ENCODE measurements at places on chromosomes 2 and 18.

DNA sequence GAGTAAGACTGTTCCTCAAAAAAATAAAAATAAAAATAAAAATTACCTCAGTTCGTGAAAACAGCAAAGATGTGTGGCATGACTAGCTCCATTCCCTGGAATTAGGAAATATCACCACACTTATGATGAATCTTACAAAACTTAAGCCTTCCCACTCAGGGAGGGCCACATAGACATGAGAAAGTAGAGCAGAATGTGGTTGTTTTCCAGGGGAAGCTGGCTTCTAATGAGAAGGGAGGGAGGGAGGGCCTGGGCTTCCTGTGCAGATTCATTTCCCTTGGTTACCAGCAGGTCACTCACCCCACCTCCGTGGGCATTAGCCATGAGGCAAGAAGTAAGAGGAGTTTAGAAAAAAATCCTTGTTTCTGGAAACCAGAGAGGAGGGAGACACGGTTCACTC is 95.9 kb upstream of the RMDN2 start:
- no peak for DNase-seq

- DNase-seq = no peak
These were observed 789.6 kb downstream of the RNF144A start for GRCh38 chr2:7706791-7707190.

GRCh38 chr2:38440655-38441054 is 63.6 kb upstream of the ATL2 start:
- DNase-seq = no peak

GRCh38 chr18:62437235-62438017 is 85.4 kb upstream of the ZCCHC2 start:
- DNase-seq = no peak

GRCh38 chr18:76507830-76508385 is 12.9 kb upstream of the ZNF516 start:
- DNase-seq = no peak

- DNase-seq = peak; percentile 47
These were observed 86.5 kb downstream of the UXS1 start for GRCh38 chr2:106107509-106108131.

GRCh38 chr2:10042301-10043161 is 819 bp upstream of the KLF11 start:
- peak; percentile 37 for DNase-seq

DNA sequence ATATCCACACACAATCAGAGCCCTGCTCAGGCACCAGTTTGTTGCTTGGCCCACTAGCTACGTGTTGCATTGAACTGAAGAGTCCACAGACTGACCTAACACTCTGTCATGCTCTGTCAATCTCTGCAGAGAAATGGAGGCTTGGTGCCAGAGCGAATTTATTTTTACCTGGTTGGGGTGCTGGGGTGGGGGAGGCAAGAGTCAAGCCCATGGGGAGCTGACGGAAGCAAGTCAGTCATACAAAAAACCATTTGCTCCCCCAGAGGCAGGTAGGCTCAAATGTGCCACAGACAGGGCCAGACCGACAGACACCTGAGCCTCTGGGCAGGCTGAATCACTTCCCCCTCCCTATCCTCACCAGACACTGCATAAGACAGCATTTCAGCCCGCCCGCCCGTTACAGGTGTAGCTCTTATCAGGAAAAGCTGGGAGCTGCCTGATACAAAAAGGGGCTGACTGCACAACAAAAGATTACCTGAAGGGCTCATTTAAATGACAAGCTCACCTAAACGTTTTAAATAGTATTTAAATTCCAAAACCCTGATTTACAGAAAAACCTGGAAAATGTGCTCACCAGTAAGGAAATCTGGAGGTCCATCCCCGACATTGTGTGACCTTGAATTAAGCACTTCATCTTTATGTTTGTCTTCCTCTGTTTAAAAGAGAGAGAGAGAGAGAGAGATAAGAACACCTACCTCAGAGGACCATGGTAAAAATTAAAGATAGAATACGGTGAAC is 2.1 kb upstream of the PCBP1 start:
- peak; percentile 74 for DNase-seq

GRCh38 chr18:10018289-10018688 is 104.5 kb downstream of the VAPA start:
- no peak for DNase-seq

DNA sequence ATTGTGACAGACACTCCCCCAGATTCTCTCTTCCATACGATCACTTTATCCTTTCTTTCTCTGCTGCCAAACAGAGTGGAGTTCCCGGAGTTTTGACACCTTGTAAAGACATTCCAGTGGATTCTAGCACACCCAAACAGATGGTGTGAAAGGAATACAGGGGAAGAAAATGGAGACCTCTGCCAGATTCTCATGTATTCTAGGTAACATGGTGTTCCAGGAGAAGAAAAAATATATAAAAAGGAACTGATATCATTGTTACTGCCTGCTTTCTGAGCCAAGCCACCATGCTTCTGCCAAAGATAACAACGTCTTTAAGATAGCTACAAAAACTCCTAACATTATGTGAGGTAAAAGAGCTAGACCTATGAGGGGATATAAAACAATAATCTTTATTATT is 136.5 kb downstream of the TXNL1 start:
- DNase-seq = no peak

DNA sequence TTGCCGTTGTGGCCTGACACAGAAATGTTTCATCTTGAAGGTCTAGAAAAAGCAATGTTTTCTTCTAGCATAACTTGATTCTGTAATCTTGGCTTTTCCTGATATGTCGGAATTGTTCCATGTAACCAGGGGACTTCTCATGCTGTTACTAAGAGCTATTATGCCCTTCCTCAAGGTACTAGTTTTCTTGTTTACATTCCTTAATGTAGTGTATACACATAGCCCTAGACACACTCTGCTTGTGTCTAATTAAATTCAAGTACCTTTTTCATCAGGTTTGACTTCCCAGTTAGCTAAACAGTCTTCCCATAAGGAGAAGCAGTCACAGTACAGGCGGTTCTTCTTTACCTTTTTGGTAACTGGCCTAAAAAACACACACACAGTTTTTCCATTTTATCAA is 122.8 kb upstream of the MSH6 start:
- no peak for DNase-seq

- peak; percentile 65 for DNase-seq
These were observed 947 bp downstream of the ITSN2 start for GRCh38 chr2:24359129-24360049.

GRCh38 chr2:65706411-65706810 is 274.0 kb upstream of the SPRED2 start:
- no peak for DNase-seq

GRCh38 chr18:44036501-44036900 is 644.2 kb upstream of the SETBP1 start:
- no peak for DNase-seq

- DNase-seq = no peak
These were observed 53.4 kb downstream of the AAK1 start for GRCh38 chr2:69589973-69590652.

GRCh38 chr18:24187689-24188088 is 48.8 kb downstream of the CABYR start:
- no peak for DNase-seq

DNA sequence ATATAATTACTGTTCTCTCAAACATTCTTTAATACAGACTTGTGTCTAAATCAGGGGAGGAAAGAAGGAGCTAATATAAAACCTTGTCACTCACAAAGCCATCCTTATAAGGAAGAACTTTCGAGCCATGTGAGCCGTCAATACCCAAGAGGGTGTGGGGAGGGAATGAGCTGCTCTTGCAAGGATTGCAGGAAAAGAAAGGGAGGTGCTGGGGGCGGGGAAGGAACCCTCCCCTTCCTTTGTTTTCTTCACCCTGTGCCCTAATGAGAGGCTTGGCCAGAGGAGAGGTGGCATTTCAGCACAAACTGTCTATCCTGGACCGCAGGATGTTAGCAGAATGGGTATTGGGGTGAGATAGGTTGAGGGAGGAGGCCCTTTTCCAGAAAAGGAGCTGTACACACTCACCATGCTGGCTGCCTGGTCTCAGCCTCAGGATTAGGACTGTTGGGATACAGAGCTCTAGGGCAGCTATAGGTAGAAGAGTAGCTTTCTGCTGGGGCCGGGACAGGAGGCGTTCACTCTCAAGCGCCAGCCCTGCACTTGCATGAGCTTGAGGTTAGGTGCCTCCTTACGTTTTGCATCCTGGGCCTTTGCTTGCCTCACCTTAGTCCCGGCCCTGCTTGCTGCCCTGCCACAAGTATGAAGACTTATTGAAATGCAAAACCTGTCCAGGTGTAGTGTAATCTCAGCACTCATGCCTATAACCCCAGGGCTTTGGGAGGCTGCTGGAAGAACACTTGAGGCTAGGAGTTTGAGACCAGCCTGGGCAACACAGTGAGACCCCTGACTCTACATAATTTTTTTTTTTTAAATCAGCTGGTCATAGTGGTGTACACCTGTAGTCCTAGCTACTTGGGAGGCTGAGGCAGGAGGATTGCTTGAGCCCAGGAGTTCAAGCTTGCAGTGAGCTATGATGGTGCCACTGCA is 190.5 kb downstream of the LOXHD1 start:
- no peak for DNase-seq

DNA sequence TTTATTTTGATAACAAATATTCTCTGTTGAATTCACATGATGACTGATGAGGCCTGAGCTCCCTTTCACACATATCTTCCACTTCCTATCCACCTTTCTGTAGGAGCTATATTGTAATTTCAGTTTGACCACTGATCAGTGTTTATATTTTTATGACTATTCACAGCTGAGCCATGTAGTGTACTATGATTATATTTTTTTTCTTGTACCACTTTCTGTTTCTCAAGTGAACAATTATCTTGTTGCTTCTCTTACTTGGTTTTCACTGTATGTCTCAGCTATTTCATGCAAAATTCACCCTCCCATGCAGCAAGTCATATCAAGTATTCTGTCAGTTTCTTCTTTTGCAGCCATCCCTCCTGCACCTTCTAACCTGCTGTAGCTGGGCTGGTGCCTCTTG is 78.4 kb downstream of the TMEM247 start:
- no peak for DNase-seq

- no peak for DNase-seq
These were observed 149.3 kb upstream of the HAAO start for GRCh38 chr2:42941633-42942176.

- no peak for DNase-seq
These were observed 283.1 kb upstream of the CHAC2 start for GRCh38 chr2:53484531-53484930.

- no peak for DNase-seq
These were observed 170.1 kb downstream of the MEIS1 start for GRCh38 chr2:66604976-66605375.

GRCh38 chr18:46680784-46681695 is 24.0 kb upstream of the LOXHD1 start:
- no peak for DNase-seq

DNA sequence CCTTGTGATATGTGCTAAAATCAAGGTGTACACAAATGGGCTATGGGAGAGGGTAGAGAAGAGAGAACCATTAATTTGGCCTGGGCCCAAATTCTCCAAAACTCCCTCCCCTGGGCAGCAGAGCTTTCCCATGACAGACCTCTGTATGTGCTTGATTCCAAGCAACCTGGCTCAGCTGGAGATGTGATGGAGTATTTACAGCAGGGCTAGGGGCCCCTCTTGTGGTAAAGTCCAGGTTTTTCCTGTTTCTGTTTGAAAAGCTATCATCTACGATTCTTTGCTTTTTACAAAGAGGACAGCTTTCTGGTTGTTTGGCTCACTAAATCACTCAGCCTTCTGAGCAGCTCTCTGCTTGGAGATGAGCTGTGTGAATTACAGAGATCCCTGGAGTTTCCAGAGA is 40.3 kb downstream of the KCNS3 start:
- DNase-seq = no peak

- no peak for DNase-seq
These were observed 320.6 kb downstream of the LPIN1 start for GRCh38 chr2:12066986-12067385.

GRCh38 chr2:215386566-215386965 is 49.3 kb downstream of the FN1 start:
- no peak for DNase-seq

DNA sequence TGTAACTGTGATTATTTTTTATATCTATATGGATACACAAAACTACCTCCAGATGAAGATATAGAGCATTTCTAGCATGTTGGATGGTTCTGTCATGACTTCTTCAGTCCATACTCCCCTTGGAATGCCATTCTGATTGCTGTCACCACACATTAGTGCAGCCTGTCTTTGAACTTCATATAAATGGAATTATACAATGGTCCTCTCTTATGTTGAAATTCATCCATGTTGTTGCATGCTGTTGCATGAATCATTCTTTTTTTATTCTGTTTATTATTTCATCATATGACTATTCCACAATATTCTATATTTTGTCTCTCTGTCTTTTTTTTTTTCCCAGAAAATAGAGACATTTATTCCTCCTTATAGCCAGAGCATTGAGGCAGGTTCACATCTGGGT is 74.1 kb downstream of the OSBPL6 start:
- DNase-seq = no peak

DNA sequence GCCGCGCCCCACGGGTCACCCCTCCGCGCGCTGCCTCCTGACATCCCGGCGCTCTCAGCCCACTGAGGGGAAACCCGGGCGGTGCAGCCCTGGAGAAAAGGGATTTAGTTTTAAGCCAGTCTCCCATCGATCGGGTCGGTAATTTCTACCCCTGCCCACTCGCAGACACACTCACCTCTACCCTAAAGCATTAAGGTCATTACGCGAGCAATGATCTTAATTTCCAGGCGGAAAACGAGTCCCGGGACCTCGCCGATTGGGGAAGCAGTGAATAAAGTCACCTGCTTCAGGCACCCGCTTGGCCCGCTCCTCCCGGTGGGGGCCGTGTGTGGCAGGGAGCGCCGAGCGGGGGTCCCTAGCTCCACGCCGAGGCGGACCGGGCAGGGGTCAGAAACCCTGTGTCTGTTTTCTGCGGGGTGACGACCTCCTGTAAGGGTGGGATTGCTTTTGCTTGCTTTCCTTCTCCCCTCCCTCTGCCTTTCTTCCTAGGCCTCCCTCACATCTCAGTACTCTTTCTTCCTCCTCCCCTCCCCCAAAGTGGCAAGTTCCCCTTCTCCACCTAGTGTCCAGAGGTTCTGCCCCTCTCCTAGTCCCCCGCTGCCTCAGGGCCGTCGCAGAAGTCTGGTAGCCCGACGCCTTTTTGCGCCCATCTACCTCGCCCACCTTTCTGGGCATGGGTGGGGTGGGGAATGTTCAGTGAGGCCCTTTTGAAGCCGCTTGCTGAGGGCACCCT is 142.6 kb downstream of the MEIS1 start:
- no peak for DNase-seq

DNA sequence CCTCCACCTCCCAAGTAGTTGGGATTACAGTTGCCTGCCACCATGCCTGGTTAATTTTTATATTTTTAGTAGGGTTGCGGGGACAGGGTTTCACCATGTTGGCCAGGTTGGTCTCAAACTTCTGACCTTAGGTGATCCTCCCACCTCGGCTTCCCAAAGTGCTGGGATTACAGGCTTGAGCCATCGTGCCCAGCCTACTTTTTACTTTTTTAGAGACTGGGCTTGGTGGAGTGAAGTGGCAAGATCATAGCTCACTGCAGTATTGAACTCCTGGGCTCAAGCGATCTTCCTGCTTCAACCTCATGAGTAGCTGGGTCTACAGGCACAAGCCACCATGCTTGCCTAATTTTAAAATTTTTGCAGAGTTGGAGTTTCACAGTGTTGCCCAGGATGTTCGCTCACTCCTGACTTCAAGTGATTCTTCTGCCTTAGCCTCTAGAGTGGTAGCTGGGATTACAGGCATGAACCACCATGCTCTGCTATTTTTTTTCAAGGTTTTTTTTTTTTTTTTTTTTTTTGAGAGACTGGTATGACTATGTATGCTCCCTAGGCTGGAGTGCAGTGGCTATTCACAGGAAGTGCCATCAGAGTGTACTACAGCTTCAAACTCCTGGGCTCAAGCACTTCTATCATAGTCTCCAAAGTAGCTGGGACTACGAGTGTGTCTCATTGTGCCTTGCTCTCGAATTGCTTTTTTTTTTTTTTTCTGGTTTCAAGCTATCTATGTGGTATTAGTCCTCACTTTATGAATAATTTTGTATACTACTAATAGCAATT is 11.9 kb downstream of the MSH2 start:
- DNase-seq = no peak
